ENCODE measurements at places on chromosomes 3 and 15.

DNA sequence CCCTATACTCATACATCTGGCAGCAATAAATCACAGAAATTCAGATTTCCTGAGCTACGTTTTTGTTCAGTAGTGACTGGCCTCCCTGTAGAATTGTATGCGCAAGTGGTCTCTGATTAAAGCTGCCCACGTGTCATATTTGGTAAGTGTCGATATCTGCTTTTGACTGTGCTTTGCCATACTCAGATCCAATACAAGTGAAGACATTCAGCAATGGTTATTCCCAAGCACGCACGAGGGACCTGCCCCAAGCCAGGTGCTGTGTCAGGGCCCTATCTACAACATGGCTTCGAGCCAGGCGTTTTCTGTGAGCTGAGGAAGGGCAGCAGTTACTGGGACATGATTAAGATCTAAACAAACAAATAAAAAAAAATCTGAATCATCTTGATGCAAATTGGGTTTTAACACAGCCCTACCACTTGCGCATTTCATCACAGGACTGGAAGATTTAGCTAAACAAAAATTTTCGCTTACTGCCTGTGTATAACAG, 47.2 kb upstream of the ICE2 start:
- DNase-seq = no peak

DNA sequence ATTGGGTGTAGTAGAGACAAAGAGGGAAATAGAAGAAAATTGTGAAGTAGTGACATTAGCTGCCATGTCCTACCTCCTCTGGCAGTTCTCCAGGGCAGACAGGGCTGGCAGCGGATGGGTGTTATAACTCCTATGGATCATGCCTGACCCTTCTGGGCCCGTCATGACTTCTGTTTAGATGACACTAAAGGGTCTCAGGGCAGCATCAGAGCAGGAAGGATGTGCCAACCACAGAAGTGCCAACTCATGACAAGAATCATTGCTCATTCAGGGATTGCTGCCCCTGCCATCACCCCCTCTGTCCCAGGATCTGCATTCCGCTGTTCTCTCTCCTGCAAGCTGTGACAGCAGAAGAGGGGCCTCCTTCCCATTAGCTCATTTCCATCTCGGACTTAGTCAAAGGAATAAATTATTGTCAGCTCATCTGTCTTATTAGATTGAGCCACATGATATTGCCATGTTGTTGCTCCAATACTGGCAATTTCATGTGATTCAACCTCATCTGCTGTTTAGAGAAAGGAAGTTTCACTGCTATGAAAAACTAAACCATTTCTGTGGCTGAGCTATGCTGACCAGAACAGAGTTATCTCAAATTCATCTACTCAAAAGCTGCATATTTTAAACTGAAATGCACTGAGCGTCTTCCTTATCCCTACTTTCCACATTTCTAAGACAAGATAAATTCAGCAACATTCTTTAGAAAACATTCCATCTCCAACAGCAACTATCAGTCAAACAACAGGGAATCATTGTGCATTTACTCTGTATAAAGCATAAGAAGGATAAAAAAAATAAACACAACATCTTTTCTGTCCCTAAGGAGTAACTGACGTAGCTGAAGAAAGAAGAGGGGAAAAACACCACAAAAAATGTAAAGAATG, 271.6 kb downstream of the FHIT start:
- DNase-seq = no peak

DNA sequence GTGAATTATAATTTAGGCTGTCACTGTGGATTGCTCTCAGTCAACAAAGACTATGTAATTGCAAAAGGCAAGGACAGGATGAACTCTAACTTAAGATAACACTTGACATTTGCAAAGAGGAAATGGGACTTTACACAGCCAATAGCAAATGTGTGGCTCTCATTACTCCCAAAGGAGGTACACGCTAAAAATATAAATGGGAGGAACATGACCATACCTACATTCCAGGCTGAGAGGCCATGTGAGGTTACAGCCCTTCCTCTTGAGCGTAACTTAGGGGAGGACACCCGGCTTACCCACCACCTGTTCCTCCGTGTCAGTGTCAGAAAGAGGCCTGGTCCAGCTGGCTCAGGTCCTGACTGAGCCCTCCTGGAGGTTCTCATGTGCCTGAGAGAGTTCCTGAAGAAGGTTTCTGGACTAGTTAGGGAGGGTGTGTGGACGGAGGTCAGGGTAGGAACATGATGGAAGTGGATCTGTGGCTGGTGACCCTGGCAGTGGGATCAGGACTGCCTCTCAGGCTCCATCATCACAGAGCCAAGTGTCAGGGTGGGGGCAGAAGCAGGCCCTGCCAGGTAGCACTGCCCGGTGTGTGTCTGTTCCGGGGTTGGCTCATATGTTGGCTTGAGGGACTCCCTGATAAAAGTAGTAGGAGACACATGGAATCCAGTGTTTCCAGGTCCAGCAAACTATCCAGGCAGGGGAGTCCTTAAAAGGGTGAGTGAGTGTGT, 7.9 kb downstream of the POPDC2 start:
- no peak for DNase-seq

DNA sequence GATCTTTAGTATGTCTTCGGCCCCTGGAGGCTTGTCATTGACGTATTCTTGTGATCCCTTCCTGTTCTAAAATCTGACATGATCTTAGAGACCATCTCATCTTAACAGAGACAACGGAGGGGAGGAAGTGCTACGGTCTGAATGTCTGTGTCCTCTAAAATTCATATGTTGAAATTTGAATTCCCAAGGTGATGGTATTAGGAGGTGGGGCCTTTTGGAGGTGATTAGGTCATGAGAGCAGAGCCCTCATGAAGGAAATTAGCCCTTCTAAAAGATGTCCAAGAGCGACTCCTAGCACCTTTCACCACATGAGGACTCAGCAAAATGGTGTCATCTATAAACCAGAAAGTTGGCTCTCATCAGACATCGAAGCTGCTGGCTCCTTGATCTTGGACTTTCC, 233.2 kb upstream of the CMC1 start:
- DNase-seq = no peak

DNA sequence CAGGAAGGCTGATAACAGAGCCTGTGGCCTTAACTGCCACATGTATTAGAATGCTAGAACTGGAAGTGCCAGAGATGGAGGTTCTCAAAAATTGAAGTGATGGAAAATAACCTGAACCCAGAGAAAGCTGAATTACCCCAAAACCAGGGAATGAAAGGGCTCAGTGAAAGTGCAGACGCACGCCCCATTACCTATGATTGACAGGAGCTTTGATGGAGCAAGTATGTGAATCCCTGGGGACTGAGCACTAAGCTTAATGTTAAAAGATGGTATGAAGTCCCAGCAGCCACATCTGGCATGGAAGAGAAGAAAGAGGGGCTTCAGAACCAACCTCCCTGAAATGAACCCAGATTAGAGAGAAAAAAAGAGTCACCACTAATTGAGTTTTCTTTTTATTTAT, 118.4 kb upstream of the FHIT start:
- DNase-seq = no peak

DNA sequence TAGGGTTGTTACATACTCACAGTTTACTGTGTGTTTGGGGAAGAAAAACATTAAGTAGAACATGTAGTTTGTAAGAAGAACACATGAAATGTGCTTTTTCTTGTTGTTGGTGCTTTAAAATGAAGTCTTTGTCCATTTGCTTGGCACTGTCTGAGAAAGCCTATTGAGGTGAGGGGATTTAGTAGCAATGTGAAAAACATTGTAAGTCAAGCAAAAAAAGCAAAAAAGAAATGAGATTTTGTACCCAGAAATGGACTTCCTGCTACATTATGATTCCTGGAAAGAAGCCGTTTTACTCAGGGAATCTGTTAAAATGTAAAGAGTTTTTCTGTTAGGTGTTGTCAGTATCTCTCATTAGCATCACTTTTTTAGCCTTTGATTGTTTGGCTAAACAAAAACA, 59.9 kb downstream of the KAT2B start:
- no peak for DNase-seq

- no peak for DNase-seq
Observed at GRCh38 chr3:113438224-113438623, 3.1 kb downstream of the CFAP44 start.

- DNase-seq = no peak
Observed at GRCh38 chr3:152235709-152236298, 32.9 kb upstream of the MBNL1 start.
